ENCODE measurements at places on chromosomes 12 and 14.
A peak's percentile ranks its signal among the peaks of the same experiment; 100 is the strongest.

- no peak for DNase-seq
These were observed 24.2 kb upstream of the PTHLH start for GRCh38 chr12:27996761-27997160.

- no peak for DNase-seq
These were observed 81.6 kb upstream of the MANSC4 start for GRCh38 chr12:27861428-27862167.

DNA sequence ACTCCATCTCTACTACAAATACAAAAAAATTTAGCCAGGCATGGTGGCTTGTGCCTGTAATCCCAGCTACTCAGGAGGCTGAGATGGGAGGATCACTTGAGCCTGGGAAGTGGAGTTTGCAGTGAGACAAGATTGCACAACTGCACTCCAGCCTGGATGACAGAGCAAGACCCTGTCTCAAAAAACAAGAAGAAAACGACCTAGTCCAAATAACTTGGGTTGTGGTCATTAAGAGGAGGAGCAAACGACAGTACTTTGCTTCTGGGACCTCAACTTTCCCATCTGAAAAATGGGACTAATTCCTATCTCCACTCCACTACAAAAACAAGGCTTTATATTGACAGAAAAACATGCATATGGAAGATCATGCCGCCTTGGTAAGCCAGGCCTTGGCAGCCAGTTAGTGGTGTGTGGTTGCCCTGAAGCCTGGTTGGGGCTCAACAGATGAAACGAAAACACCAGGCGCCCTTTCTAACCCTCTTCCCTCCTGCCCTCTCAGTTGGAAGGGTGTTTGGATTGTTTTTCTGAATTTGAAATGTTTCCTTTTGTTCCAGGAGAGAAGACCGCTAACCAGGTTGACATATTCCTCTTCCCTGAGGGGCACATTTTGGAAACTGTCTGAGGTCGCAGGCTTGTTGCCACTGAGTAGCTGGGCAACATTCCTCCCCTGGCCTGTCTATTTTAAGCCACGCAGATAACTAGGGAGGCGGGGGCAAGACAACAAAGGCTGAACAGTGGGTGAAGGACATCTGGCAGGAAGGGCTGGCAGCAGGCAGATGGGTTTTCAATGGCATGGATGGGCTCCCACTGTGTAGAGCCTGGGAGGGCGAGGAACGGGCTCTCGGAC lies 13.7 kb upstream of the VPS37B start:
- DNase-seq: no peak

GRCh38 chr14:77111021-77111420 lies 13.0 kb downstream of the CIPC start:
- DNase-seq: no peak

- DNase-seq: peak; percentile 18
These were observed 30.7 kb downstream of the CEP290 start for GRCh38 chr12:88111074-88111652.
